Astrocyte (in vitro differentiated cells and primary cell): ENCODE measurements at places on chromosomes 6 and 20.

DNA sequence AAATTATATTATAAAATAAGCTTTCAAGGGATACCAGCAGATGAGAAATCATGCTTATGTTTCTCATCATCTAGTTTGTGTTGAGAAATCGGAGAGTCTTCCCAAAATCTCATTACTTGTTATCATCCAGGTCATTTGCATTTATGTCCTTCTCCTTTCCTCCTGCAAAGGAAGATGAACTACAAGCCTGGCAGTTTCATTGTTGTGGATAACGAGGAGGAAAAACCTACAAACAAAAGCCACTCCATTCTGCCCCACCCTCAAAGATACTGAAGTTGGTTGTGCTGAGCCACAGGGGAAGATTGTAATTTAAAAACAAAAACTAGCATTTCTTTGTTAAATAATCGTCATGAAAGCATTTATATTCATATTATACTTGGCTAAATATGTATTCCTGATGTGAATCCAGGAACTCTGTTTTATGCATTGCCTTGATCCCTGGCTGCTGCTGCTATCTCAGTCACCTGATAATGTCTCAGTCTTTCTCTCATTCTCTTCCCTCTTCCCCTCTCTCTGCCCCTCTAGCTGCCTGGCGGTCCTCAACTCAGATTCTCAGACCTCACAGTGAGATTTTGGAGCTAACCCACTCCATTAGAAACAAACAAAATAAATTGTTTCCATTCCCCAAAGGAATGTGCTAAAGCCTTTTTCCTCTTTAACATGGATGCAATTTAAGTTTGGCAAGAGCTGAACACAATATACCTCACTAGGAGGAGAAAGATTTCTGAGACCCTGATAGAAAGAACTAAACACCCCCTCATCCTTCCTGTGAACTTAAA is 185.3 kb downstream of the ADAT2 start:
- no peak for DNase-seq

GRCh38 chr20:63830841-63831588 is at the start of gene ZBTB46:
TSS of gene ZBTB46 (minus strand) at chr20:63831264. CDS start at chr20:63790757, 40,507 bp downstream.
- no peak for DNase-seq

DNA sequence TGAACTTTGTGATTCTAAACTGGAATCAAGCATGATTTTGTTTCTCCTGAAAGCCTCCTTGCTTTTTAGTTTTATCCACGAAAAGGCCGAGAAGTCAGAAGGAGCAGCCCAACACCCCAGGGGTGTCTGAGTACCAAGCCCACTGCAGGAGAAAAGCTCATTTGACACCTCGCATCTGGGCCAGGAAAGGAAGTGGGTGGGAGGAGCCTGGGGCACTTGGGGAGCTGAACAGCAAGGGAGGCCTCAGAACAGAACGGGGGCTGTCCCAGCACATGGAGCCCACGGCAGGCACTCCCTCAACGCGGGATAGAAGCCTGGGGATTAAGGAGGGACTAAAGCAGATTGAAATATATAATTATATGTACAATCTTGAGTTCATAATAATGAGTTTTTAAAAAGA is 6.6 kb downstream of the KIF25 start:
- DNase-seq, result no peak

DNA sequence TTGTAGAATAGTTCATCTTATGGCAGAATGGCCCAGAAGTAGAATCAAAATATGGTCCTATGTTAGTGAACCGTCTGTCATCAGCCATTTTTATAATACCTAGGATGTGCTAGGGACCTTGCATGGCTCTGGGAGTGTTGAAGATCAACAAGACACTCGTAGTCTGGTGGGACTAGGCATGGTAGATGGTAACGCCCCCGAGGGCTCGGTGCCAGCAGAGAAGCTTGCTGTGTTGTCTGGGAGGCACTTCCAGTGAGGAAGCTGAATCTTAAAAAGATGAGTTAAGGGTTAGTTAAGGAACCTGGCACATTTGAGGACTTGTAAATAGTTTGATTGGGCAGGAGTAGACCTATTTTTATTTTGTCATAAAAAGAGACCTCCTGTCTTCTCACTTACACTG is 82.4 kb downstream of the MAP3K4 start:
- no peak for DNase-seq

DNA sequence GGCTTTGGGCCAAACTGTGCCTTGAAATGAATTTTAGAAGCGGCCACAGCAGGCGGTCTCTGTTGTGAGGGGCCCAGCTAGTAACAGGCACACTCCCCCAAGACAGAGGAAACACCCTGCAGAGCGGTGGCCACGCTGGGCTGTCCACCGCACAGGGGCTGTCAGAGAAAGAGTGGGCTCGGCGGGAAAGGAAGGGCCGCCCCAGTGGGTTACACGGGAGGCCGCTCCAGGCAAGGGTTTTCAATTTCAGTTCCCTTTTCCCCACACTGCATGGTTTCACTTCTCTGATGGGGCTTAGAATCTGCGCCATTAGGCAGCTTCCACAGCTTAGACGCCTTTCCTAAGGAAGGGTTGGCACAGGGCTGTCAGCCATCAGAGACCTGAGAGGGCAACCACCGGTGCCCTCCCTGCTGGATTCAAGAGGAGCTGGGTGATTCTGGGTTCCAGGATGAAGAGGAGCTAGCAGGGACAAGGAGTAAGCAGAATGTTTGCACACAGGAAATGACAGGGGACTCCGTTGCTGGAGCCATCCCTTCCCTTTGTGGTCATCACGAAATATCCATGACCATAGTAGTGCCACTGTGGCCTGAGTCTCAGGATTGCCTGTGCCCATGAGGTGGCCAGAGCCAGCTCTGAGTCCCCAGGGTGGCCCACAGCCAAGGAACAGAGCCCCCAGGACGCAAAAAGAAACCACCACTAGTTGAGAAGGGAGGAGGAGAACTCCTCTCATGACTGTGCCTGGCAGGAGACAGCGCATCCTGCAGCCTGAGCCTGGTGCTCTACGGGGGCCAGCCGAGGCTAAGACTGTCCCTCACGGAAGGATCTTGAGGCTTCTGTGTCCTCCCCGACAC is 282.7 kb downstream of the NRN1 start:
- no peak for DNase-seq

DNA sequence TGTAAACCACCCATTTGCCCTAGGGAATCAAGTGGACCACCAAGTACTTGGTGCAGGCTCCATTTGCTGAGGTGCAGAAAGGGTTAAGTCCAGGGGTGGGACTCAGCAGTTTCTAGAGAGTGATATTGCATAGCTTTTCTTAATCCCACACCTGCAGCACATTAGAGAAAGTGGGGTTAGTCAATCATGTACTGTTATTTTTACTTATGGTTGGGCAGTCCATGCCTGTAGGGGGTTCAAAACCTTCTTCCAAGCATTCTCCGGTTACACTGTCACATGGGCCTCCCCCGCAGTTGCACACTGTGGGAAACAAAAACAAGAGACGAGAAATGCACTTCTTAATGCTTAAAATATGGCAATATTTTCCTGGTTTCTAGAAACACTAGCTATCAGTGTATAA is 65.5 kb downstream of the LAMA4 start:
- peak; percentile 72 for DNase-seq

DNA sequence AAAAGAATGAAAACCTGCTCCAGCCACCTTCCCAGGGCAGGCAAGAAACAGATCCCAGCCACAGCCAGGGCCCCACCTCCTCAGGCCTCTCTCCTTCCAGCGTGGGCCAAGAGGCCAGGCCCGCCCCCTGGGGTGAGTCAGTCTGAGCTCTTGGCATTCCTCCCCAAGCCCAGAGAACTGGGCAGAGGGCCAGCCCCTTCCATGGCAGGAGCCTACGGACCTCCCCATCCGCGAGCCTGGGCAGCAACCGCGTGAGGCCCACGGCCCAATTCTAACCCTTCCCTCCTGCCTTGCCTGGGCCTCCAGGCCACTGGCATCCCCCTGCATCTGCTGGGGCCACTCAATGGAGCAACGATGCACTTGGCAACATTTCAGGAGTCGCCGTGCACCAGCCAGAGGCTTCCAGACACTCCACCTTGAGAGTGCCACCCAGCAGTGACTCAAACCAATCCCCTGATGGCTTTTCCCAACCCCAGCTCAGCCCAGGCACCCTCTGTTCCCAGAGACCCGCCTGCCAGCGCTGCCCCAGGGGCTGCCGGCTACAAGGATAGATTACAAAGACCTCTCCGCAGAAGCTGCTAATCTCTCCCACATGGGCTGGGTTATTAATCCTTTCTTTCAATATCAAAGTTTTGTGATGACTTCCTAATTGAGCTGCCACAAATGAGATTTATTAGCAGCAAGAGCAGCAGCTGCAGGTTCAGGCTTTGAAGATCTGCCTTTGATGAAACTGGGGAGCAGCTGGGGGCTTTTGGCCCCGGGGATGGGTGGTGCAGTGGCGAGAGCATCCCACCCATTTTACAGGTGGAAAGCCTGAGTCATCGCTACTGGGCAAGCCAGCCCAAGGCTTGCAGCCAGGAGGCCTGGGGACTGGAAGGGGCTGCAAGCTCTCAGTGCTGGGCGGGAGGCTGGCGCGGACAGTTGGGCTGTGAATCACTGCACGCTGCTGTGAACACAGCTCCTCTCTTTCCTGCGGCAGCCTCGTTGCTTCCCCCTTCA is 85.7 kb downstream of the NFATC2 start:
- DNase-seq, result peak; percentile 89

DNA sequence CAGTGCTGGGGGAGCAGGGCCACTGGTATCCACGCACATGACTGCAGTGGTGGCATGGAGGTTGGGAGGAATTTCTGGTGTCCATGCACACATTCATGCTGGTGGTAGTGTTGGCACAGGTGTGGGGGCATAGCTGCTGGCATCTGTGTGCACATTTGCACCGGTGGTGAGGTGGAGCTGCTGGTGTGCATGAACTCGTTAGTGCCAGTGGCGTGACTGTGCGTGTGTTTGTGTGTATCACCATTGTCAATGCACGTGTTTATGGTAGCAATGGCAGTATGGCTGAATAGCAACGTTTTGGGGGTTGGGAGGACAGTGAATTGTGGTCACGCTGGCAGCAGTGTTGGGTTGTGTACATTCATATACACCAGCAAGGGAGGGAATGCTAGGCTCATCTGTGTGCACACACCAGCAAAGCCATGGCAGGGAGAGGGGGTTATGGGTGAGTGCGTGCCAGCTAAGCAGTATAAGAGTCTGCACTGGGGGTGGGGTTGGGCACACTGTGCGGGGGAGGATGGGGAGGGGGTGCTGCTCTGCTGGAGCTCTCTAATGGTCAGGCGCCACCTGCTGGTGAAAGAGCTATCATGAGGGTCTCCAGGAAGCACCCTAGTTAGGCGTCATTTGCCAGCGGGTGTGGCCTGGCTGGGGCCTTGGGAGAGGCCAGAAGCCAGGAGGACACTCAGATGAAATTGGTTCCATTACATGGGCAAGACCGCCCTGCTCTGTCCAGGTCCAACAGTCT is 626.1 kb upstream of the ID4 start:
- DNase-seq, result no peak
